HCT116 (cell line): ENCODE measurements at places on chromosomes 12 and 14. TPM values are rescaled to one million over a fixed set of nuclear protein-coding genes. Genes with fewer than 3 reads are reported as not detected.

Gene CD27
- total RNA-seq: 0.25 TPM

Gene CCDC184
- 0.34 TPM for total RNA-seq

Gene STRN3
- 43.4 TPM for total RNA-seq

Gene TRMT61A
- total RNA-seq: 14.9 TPM

Gene CEP290
- total RNA-seq: 13.6 TPM

Gene SLCO1C1
- total RNA-seq: not detected

Gene TAS2R8
- total RNA-seq: not detected

Gene TAS2R20
- total RNA-seq: 0.76 TPM

Gene PPP1CC
- 248 TPM for total RNA-seq

Gene NEMP1
- 35.2 TPM for total RNA-seq

Gene KIF26A
- total RNA-seq: 10.2 TPM

Gene CELA1
- total RNA-seq: not detected

Gene CARMIL3
- total RNA-seq: 0.71 TPM

Gene SRP54
- 53.0 TPM for total RNA-seq

Gene LALBA
- not detected for total RNA-seq

Gene CPNE6
- total RNA-seq: not detected

Gene NUDT14
- total RNA-seq: 56.1 TPM

Gene GRIP1
- not detected for total RNA-seq

Gene CCDC196
- total RNA-seq: not detected

Gene TSHR
- total RNA-seq: not detected

Gene GUCY2C
- not detected for total RNA-seq

Gene NPFF
- total RNA-seq: not detected

Gene TAS2R46
- total RNA-seq: 0.42 TPM
